ENCODE measurements at places on chromosomes 6 and 20. TPM values are rescaled to one million over a fixed set of nuclear protein-coding genes. Genes with fewer than 3 reads are reported as not detected.

ID1 gene
- total RNA-seq: 956 TPM

CLPSL2 gene
- not detected for total RNA-seq

GRCh38 chr6:115750946-115751345 is 309.7 kb downstream of the FRK start:
- DNase-seq: no peak

MCCD1 gene
- total RNA-seq: not detected

TAF11 gene
- total RNA-seq: 29.8 TPM

PTCHD4 gene
- total RNA-seq: 0.75 TPM

DNA sequence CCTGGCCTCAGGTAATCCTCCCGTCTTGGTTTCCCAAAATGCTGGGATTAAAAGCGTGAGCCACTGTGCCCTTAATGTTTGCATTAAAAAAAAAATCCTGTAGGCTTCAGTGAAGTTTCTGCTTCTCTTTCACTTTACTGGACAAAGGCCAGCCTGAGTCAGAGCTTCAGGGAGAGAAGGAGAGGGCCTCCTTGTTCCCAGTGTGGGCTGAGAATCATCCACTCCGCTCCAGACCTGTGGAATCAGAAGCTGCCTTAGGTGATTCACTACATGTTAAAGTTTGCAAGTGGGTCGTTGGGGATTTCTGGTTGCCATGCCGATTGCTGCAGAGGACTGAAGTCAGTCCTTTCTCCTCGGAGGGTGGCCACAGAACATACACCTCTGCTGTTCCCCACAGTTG is 113.3 kb upstream of the EEF1E1 start:
- DNase-seq: no peak

DNA sequence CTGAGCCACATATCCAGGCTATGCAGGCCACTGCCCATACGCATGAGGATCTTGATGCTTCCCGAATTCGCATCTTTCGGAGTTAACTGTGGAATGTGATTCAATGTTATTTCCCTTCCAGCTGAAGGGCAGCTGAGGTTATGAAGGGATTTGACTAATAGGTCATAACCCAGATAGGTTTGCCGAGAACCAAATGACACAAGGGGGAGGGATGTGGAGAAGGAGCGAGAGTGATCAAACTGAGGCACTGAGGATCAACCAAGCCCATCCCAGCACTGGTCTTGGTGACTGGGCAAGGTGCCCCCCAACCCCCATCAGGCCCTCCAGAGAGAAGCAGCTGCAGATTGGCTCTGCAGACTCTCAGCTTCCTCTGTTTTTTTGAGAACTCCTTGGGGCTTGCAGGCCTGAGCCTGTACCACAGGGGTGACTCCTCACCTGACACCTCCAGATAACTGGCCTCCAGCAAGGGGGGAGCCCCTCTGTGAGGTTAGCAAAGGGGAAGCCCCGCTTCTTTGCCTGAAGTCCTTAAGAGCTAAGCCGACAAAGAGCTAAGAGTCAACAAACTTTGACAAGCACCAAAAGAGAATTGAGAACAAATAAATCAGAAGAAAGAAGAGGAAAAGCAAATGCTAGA is 185.9 kb downstream of the PDE7B start:
- no peak for DNase-seq

SLC17A3 gene
- not detected for total RNA-seq

GRCh38 chr6:12148841-12149240 is 136.7 kb downstream of the HIVEP1 start:
- no peak for DNase-seq

DNA sequence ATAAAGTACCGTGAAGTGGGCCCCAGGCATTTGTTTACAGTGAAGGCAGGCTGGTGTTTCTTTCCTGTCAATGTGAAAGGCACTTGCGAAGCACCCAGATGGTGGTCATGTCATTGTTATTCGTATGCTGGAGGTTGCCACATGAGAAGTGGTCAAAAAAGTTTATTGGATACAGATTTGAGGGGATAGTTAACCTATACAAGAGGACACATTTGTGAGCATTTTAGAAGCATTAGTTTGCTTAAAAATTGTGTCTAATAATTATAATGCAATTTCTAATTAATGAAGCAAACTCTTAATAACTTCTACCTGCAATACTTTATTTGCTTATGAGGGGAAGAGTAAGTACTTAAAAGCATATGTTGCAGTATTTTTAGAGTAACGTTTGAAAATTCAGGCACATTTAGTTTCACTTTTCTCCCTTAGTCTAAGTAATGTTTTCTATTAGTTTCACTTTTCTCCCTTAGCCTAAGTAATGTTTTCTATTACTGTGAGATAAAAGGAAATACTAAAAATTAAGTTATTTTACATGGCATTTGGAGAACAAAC is 120.7 kb upstream of the CLDN20 start:
- DNase-seq: no peak

DNA sequence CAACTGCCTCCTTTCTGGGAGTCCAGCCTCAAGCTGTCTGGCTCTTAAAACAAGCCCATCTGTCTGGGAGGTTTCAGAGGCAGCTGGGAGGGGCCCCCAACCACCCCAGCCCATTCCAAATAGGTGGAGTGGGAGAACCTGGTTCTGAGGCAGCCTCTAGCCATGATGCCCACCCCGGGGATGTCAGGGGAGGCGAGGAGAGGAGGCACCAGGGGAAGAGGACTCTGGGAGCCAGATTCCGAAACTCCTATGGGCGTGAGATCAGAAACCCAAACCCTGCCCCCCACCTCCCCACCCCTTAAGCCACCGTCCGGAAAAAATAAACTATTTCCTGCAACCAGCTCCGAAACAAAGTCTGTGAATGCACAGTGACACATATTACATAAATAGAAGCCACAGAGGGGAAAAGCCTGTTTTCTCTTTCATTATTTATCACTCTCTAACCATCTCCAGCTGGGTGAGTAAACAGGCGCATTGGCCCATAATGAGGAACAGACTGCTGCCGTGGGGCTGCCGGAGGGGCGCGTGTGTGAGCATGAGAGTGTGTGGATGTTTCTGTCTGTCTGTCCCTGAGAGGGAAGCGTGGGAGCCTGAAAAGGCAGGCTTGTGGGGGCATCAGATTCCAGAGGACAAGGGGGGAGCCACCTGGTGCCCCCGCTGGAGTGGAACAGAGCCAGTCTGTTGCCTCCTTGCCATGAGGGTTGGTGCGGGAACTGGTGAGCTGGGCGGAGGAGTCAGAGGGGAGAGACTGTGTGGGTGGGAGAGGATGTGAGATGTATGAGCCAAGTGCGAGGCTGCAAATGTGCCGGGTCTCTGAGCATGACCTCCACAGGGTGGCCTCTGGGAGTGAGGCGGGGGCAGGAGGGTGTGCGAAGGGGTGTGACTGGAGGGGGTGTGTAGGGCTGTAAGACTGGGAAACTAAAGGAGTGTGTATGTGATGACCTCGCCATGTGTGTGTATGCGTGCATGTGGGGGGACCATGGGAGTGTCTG is 14.3 kb upstream of the FOXP4 start:
- peak; percentile 19 for DNase-seq

SDC4 gene
- total RNA-seq: 140 TPM

ECT2L gene
- total RNA-seq: not detected

CDKN1A gene
- total RNA-seq: 240 TPM

DNA sequence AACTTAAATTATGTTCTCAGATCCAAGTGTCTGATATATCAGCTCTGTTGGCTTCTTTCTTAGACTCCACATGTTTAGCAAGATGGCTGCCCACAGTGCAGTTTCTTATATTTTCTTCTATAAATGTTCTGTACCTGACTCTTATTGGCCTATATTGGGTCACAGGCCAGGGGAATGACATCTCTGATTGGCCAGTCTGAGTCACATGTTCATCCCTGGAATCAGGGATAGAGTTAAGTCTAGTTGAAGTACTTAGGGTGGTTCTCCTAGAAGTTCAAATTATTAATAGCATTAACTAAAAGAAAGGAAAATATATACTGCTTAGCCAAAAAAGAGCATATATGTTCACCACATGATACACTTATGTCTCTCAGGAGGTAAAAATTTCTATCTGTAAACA is 105.3 kb upstream of the SLC22A16 start:
- no peak for DNase-seq

SGK2 gene
- total RNA-seq: 173 TPM

GRCh38 chr20:20212675-20213096 is 155.2 kb upstream of the INSM1 start:
- no peak for DNase-seq

- no peak for DNase-seq
Observed at GRCh38 chr20:14498772-14499171, 161.4 kb upstream of the FLRT3 start.

C6orf89 gene
- total RNA-seq: 21.7 TPM

VWA7 gene
- total RNA-seq: 11.1 TPM

DNA sequence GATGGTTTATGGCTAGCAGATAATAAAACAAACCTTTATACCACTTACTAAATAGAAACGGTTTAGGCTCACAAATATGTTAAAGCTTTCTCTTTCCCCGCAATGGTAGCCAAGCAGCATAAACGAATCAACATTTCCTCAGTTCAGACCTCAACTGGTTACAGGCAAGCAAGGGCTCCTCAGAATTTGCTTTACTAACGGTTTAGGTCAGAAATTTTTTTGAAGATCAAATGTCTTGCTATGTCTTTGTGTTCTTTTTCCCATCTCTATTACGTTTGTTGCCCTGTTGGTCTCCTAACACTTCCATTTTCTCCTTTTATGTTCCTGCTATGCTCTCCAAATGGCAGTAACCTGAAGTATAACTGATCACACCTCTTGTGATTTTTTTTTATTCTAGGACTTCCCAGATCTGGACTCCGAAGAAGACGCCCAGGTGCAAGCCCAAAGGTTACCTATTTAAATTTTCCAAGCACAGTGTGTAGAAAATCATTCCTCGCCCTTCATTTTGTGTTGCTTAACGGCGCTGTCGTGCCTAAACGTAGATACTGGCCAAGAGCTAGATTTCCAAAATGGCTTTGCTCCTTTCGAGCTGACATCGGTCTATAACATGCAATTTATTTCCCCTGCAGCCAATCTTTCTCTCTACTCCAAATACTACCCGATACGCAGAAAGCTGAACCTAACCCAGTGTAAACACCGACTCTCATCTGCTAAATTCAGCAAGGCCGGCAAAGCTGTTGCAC is 717 bp upstream of the ASF1A start:
- peak; percentile 50 for DNase-seq

GRCh38 chr6:31858707-31859106 is 3.9 kb downstream of the NEU1 start:
- DNase-seq: no peak

GRCh38 chr6:36201612-36202011 is 5.1 kb downstream of the BRPF3 start:
- no peak for DNase-seq

DNA sequence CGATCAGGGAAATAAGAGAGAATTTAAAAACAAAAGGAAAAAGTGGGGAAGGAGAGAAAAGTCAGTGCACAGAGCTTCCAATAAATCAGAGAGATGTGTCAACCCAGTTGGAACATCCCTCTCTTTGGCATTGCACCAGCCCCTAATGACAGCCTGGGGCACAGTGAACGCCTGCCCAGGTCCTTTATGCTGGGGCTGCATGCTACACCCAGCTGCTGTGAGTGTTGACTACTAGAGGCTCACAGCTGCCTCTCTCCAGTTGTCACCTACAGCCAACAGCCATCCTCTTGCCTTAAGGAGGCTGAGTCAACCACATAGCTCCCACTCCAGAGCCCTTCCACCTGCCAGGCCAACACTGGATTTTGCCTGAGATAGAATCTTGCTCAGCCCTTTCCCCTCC is 19.0 kb downstream of the OR2H2 start:
- DNase-seq: no peak

EBF4 gene
- total RNA-seq: 6.5 TPM

- no peak for DNase-seq
Observed at GRCh38 chr6:34866509-34866908, 21.3 kb downstream of the TAF11 start.
